ENCODE measurements at places on chromosomes 16 and 17. TPM values are rescaled to one million over a fixed set of nuclear protein-coding genes. Genes with fewer than 3 reads are reported as not detected.
A peak's percentile ranks its signal among the peaks of the same experiment; 100 is the strongest.

DNA sequence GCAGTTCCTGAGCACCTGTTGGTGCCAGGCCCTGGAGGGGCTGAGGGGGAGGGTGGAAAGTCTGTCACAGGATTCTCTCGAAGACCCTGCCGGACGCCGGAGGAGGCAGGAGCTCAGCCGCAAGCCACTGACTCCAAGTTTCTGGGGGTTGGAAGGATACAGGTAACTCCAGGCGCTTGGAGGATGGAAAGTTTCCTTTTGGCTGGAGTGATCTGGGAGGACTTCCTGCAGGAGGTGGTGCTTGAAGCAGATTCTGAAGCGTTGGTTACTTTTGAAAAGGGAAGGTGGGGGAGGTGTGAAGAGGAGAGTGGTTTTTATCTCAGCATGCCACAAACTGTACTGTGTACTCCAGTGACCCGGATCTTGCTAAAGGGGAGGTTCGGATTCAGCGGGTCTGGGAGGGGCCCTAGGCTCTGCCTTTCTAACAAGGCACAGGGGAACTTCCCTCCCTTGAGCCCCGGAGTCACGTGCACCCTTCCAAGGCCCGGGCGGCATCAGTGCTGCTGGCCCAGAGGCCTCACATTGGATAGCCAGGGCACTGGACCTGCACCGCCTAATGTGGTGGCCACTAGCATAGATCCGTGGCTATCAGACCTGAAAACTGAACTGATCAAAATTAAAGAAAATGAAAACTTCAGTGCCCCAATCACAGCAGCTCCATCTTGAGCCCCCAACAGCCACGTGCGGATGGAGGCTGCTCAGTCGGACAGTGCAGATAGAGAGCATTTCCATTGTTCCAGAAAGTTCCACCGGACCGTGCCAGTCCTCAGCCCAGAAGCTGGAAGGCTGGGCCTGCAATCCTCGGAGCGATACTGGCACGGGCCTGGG, 42.2 kb upstream of the GSE1 start:
- no peak overlapping the region for H3K4me3 ChIP-seq
- DNase-seq = no peak
- peak overlapping the region; percentile 63 for H3K27ac ChIP-seq

The PPP4C gene
- 60.4 TPM for total RNA-seq

DNA sequence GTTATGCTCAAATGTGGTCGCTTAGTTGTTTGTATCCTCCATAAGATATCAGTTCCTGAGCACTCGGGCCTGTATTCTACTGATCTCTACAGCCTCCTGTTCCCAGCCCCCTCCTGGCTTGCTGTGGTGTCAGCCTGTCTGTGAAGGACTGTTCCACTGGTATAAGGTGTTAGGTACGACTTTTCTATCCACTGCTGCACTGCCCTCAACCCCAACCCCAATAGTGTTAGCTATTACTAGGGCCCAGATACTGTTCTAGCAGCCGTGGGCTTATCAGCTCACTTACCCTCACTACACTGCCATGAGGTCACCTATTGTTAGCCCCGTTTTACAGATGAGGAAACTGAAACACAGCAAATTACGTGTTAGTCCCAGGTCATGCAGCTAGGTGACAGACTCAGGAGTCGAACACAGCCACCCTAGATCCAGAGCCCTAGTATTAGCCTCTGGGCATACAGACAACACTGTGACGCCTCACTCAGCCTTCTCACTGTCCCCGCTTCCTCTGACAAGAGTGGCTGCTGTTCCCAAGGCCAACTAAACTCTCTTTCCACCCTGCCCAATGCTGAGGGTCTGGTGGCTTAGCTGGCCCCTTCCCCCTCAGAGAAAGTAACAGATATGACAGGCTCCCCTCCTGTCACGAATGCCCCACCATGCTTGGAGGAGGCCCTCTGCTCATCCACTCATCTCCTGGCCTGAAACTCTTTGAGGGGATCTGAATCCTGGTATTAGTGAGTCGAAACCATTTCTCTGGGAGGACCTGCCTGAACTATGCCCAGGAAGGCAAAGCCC, 25.6 kb upstream of the ZNF652 start:
- H3K27ac ChIP-seq = no peak overlapping the region
- no peaks in the 10 kb centered on the region for H3K27me3 ChIP-seq
- H3K36me3 ChIP-seq = no peaks in the 10 kb centered on the region
- no peak for DNase-seq
- peaks cover 15% of the 10 kb centered on the region for H3K4me1 ChIP-seq

DNA sequence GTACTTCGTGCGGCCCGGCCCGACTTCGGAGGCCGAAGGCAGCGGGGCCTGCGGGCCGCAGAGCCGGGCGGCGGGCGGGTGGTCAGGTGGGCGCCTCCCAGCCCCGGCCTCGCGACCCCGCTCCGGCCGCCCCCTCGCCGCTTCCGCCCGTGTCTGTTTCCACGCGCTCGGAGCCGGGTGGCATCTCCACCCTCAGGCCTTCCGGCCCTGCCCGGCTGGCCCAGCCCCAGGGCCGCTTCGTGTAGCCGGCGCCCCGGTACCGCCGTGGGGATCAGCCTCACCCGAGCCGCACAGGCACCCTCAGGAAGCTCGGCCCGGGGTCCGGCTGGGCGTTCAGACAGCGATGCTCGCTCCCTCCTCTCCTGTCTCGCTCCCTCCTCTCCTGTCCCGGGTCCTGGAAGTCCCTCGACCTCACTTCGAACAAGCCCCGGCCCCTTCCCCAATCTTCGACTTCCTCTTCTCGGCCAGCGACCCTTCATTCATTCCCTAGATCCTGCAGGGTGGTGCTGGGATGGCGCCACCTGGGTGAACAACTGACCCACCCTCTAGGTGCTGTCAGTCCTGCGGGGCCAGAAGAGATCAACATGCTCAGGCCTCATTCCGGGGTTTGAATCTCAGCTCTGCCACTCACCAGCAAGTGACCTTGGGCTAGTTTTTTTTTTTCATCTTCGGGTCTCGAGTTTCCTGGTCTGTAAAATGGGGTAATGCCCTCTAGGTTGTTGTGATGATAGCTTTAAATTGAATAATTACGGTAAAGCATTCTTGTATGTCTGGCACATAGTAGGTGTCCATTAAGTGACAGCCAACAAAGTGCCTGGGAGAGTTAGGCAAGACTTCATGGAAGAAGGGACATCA, 610 bp downstream of the VPS4A start:
- H3K4me1 ChIP-seq = peaks cover 21% of the 10 kb centered on the region
- no peaks in the 10 kb centered on the region for H3K36me3 ChIP-seq
- no peaks in the 10 kb centered on the region for H3K27me3 ChIP-seq
- peak overlapping the region; percentile 97 for H3K4me3 ChIP-seq
- DNase-seq = no peak

DNA sequence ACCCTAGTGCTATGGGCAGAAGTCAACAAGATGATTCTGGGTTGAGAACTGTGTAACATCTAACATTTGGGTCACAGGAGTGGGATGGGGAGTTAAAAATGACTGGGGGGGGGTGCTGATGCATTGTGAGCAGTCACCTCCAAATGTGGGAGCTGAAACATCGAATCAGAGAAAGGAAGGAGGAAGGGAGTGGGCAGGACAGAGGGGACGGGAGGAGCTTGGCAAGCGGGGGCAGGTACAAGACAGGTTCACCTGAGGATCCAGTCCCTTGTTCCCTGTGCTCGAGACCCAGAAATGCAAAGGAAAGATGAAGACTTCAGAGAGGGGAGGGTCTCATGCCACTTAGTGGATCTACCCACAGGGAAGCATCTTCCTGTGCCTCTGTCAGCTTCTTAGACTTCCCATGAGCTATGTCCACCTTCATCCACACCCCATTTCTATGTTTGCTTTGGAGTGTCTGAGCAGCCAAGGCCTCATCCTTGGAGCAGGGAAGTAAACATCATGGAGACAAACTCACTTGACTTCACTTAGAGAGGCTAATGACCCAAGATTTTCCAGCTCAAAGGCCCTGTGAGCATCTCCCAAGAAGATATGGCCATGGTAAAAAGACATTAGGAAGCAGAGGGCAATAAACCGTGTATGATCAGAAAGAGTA, 20.5 kb downstream of the SMPD3 start:
- no peaks in the 10 kb centered on the region for H3K36me3 ChIP-seq
- no peaks in the 10 kb centered on the region for H3K4me1 ChIP-seq
- no peak for DNase-seq
- no peaks in the 10 kb centered on the region for H3K27me3 ChIP-seq

GRCh38 chr17:11035681-11036080, 197.8 kb upstream of the PIRT start:
- no peaks in the 10 kb centered on the region for H3K4me1 ChIP-seq
- H3K36me3 ChIP-seq = no peaks in the 10 kb centered on the region
- no peaks in the 10 kb centered on the region for H3K27me3 ChIP-seq
- no peak for DNase-seq

GRCh38 chr16:83937267-83937666, 15.8 kb upstream of the OSGIN1 start:
- no peaks in the 10 kb centered on the region for H3K27me3 ChIP-seq
- DNase-seq = no peak
- no peak overlapping the region for H3K4me3 ChIP-seq
- no peaks in the 10 kb centered on the region for H3K36me3 ChIP-seq
- no peak overlapping the region for H3K27ac ChIP-seq

DNA sequence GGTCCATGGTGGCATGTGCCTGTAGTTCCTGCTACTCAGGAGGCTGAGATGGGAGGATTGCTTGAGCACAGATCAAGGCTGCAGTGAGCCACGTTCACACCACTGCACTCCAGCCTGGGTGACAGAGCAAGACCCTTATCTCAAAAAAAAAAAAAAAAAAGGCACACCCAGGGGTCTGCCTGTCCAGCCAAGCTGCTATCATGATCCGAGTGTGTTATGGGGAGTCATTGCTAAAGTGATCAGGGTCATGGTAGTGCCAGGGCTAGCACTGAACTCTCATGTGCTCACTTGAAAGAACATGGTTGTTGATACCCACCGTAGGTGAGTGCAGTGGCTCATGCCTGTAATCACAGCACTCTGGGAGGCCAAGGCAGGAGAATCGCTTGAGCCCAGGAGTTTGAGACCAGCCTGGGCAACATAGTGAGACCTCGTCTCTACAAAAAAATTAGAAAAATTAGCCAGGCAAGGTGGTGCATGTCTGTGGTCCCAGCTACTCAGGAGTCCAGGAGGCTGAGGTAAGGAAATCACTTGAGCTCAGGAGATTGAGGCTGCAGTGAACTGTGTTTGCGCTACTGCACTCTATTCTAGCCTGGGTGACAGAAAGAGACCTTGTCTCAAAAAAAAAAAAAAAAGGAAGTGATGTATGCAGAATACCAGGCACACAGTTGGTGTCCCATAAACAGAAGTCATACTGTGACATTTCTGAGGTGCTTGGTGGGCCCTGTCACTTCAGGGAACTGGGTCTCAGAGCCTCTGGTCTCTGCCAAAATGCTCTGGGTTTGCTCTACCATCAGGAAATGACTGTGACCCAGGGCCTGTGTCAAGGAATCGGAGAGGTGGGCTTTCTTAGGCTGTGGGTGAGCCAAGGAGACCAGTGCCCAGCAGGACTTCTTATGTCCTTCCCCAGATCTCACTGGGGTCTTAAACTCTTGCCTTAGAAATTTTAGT, 2.2 kb downstream of the PRM1 start:
- H3K4me1 ChIP-seq = no peaks in the 10 kb centered on the region
- H3K4me3 ChIP-seq = no peak overlapping the region
- no peak for DNase-seq
- no peak overlapping the region for H3K27ac ChIP-seq
- H3K36me3 ChIP-seq = no peaks in the 10 kb centered on the region
- H3K27me3 ChIP-seq = no peaks in the 10 kb centered on the region
